ENCODE measurements at places on chromosomes 2 and 18.
A peak's percentile ranks its signal among the peaks of the same experiment; 100 is the strongest.

GRCh38 chr18:63346031-63346430 lies 21.0 kb downstream of the KDSR start:
- DNase-seq: no peak

- DNase-seq: no peak
These were observed 926.2 kb downstream of the TSN start for GRCh38 chr2:122681626-122682025.

DNA sequence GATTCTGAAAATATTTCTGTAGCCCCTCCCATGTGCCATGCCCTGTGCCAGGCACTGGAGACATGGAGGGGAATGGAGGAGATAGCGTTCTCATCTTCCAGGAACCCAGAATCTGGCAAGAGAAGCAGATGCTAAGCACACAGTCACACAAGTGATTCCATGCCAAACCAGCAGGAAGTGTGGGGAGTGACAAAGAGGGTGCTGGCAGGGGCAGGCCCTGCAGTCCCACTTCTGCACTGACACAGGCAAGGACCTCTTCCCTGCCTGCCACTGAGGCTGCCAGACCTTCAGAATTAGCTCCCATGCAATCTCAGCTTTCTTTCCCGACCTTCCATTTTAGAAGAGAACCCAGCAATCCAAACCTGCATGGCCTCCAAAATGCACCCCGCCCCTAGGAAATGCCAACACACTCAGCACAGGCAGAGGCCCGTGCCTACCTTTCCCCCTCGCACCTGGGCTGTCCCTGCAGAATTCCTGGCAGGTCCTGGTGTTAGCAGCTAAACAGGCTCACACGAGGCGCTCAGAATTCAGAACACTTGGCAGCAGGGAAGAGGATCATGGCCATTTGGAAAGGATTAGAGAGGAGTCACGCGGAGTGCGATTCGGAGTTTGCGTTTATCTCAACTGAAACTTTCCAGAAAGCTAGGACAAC lies 155.3 kb downstream of the MSH2 start:
- DNase-seq: no peak

DNA sequence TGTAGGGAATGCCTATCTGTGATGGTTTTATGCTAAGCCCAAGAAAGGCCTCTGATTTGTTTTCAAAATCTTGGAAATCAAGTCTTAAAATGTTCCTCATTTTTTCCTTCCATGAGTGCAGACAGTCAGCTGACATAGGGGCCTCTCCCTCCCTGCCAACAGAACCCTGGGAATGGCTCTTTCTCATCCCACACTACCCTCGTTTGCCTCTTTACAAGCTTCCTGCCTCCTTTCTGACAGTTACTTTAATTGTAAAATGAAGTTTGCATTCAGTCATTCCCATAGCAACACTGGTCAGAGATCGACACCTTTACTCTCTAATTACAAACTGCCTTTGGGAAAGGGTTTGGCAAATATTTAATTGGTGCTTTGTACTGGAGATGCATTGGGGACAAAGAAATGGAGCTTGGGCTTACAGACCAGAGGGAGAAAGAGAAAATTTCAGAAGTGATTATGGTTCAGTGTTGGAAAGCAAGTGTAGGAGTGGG lies 25.4 kb downstream of the KIF5C start:
- DNase-seq: no peak

GRCh38 chr18:62938006-62938405 lies 222.7 kb downstream of the PHLPP1 start:
- DNase-seq: peak; percentile 54

GRCh38 chr2:201432038-201432620 lies 19.1 kb downstream of the TRAK2 start:
- DNase-seq: no peak

DNA sequence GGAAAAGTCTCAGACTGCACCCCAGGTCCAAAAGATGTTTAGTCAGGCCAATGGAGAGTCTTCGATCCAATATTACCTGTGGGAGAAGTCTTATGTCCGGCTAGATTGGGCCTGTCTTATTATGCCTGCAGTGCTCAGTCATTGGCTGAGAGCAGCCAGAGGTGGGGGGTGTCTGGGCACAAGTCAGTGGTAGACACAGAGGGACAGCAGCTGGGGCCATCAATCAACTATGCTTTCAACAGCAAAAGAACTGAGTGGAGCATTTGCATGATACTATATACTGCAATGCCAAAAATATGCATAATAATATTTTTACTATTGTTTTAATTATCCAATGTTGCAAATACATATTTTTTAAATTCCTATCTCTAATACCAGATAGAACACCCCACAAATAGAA lies 298.6 kb upstream of the CDH20 start:
- DNase-seq: no peak

GRCh38 chr2:30223413-30223874 lies 7.9 kb upstream of the LBH start:
- no peak for DNase-seq

DNA sequence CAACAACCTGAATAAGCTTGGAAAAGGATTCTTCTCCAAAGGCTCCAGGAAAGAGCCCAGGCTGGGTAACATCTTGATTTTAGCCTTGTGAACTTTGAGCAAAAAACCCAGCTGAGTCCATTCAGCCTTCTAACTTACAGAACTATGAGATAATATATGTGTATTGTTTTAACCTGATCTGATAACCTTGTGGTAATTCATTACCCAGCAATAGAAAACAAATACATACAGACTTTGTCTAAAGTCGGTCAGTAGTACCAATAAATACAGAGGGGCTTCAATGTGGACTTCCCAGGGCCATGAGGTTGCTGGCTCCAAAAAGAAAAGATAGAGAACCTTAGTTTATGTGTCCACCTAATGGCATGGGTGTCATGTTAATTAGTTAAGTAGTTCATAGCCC lies 191.8 kb downstream of the KCNH7 start:
- DNase-seq: no peak

- no peak for DNase-seq
These were observed 76.1 kb upstream of the PMAIP1 start for GRCh38 chr18:59823596-59824195.

GRCh38 chr2:194054313-194054712 lies 1602.7 kb upstream of the SLC39A10 start:
- DNase-seq: no peak

GRCh38 chr18:713135-713490 lies 683 bp upstream of the ENOSF1 start:
- DNase-seq: no peak

- DNase-seq: no peak
These were observed 150.3 kb downstream of the SATB2 start for GRCh38 chr2:199307461-199307860.
